Neural crest cell (in vitro differentiated cells): ENCODE measurements at places on chromosomes 12 and 14. TPM values are rescaled to one million over a fixed set of nuclear protein-coding genes. Genes with fewer than 3 reads are reported as not detected.

Gene PHETA1
- total RNA-seq = 34.2 and 34.8 TPM in 2 replicates

Gene COX14
- 22.4 and 23.3 TPM in 2 replicates for total RNA-seq

DNA sequence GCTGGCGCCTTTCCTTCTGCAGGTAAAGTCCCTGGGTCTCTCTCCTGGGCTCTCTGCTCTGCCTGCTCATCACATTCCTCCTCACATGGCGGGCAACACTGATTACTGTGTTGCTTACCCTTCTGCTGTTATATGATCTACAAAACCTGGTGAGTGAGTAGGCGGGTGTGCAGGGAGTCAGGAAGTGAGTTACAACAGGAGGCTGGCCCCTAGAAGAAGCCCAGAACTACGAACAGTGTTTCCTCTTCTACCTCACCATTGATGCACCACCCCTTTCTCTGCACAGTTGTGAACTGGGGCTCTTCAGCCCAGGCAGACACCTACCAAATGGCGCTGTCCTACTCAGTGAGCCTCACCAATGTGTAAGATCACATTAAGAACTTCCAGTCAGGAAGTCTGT, 4.9 kb upstream of the KLHL33 start:
- no peak for DNase-seq

- no peak for DNase-seq
These were observed 98.8 kb upstream of the RGS6 start for GRCh38 chr14:71833476-71833875.

DNA sequence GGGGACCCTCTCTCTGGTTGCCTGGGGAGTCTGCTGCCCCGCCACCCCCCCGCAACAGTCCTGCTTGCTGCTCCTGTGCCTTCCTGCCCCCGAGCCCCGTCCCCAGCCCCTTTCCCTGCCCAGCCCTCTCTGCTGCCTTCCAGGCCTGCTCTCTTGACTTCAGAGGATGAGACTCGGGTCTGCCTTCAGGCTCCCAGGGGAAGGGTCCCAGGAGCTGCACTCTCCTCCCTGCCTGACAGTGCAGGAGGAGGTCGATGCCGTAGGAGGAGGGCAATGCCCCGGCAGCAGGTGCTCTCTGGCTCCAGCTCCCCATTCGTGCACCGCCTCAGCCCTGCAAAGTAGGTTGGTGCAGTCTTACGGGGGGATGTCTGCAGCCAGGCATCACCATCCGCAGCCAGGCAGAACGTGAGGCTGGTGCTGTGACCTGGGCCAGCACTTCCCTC, 185.1 kb upstream of the C14orf180 start:
- no peak for DNase-seq

DNA sequence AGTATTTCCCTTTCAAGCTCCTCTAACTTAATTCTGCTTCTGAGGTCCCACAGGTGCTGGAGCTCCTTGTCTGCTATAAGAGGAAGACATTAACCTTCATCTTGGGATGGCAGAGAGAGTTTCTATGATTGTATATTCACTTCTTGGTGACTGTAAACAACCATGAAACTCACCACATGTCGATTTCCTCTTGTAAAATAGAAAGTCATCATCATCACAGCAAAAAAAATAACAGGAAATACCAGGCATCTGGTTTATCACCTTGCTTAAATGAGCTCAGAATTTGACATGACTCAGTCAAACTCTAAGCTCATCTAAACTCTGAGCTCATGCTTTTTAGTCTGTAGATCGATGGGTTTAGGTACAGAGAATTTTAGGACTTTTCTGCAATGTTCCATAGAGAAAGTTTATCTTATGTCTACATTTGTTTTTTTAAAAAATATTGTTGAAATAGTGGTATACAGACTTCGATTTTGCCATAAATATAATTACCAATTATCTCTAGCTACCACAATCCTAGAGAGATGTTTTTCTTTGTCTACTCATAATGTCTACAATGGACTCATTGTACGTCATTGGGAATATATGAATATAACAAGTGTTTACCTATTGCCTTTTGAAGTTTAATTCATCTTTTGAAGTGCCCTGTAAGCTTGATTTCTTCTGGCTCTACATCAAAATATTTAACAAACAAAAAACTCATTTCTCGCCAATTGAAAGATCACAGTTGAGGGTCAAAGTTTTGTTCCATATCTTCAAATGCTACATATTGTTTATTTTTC, 58.4 kb downstream of the IGF1 start:
- no peak for DNase-seq

GRCh38 chr14:42111355-42111754, 504.7 kb downstream of the LRFN5 start:
- DNase-seq = no peak

- DNase-seq = no peak
These were observed 23.1 kb downstream of the KCNK10 start for GRCh38 chr14:88299865-88300530.
